ENCODE measurements at places on chromosomes 16 and 17.

DNA sequence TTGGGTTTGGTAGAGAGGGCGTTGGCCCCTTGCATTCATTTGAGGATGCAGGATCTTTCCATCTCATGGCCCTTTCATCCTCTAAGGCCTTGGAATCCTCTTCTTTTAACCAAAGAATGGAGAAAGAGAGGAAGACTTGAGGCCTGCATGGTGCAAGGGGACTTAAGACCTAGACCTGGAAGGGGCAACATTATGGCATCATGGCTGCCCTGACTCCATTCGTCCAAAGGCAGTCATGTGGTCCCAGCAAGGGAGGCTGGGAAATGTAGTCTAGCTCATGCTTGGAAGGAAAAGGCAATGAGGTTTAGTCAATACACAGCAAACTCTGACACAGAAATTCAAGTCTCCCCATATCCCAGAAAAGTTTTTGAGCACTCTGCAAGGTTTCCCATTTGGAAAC lies 30.7 kb upstream of the CDRT4 start:
- no peak for DNase-seq

- DNase-seq = no peak
Measured at GRCh38 chr16:66334853-66335574, 31.5 kb upstream of the CDH5 start.

- no peak for DNase-seq
Measured at GRCh38 chr16:88769617-88770460, 15.2 kb downstream of the PIEZO1 start.

DNA sequence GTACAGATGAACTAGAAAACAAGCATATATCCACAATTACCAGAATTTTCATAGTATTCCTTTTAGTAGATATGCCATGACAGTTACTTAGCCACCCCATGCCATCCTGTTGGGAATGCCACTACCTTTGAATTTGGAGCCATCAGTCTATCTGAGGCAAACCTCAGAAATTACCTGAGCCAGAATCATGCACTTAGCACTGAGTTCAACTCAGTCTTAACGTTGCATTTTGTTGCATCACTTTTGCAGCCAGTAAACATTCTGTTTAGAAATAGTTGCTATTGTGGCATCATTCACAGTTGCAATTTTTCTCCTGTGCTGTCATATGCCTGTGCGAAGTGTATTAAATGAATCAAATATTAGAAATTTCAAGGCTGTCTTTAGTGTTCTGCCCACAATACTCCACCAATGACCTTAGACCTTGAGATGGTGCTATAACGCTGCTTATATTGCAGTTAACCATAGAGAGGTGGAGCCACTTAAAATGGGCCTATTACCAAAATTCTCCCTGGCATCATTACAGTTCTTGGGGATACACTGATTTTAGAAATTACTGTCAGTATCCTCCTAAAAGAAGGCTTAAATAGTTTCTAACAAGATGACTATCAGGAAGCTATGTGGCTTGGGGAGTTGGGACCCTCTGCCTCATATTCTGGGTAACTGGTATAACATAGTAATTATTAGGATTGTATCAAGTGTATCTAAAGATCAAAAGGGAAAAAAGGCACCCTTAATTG lies 11.1 kb downstream of the PTRH2 start:
- no peak for DNase-seq

DNA sequence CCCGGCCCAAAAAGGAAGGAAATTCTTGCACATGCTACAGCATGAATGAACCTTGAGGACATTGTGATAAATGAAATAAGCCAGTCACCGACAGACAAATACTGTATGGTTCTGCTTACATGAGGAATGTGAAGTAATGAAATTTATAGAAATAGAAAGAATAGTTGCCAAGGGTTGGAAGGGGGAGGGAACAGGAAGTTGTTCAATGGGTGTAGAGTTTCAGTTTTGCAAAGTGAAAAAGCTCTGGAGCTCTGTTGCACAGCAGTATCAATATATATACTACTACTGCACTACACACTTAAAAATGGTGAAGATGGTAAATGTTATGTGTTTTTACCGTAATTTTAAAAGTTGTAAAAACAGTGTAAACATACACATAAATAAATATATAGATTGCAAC lies 43.7 kb downstream of the PKD1L3 start:
- no peak for DNase-seq

DNA sequence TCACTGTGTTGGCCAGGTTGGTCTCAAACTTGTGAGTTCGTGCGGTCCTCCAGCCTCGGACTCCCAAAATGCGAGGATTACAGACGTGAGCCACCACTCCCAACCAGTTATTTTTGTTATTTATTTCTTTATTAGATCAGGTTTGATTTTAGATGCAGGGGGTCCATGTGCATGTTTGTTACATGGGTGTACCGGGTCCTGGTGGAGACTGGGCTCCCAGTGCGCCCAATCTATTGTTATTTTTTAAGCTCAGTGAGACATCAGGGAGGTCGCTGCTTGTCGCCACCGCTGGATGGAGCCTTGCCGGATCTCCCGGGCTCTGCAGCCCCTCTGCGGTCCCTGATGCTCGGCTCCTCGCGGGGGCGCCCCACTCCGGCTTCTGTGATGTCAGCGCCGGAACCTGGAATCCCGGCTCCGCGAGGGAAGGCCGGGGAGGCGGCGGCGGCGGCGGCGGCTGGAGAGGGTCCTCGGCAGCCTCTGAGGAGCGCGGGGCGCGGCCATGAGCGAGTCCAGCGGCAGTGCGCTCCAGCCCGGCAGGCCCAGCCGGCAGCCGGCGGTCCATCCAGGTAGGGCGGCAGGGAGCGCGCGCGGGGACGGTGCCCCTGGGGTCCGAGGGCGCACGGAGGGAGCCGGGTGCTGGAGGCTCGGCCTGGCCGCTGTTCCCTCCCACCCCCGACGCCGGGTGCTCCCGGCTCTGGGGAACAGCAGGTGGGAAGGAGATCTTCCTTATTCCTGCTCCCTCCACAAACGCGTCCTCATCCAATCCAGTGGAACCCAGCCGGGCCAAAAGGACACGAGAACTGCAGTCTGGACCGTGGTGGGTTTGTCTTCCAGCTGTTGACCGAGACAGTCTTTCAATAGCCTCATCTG lies at the start of gene TMC7:
Gene TMC7 (plus strand): TSS at position 370 of the 870 bp plus-strand sequence. CDS start 130 bp downstream, at position 500.
- DNase-seq = no peak

DNA sequence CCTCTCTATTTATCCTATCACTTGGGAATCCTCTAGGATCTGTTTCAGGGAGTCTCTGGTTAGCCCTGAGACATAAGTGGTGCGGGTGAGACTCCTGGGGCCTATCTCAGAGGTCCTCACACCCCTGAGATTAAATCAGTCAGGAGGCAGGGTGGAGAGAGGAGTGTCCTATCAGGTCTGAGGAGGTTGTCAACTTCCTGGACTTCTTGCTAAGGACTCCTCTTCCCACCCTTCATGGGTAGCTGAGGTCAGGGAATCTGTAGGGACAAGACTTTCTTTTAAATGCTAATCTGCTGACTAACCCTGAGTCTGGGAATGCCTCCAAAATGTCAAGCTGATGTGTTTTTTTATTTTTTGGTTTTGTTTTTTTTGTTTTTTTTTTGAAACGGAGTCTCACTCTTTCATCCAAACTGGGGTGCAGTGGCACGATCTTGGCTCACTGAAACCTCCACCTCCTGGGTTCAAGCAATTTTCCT lies 6.6 kb upstream of the ARMC5 start:
- DNase-seq = no peak

DNA sequence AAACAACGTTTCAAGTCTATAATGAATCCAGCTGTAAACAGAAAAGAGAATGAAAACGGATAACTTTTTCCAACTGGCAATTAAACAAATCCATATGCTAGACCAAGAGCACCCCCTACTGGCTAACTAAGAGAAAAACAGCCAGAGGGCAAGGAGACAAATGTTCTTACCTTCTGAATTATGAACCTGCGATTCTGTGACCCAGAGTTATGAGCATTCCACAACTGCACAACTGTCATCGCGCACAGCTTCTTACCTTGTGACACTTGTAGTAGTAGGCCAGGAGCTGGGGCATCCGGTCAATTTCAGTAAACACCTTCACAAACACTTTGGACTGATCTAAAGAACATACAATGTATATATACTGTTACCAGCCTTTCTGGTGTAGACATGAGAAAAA lies 18.6 kb downstream of the COG7 start:
- DNase-seq = peak; percentile 70

GRCh38 chr17:29573871-29574731 lies 5.6 kb downstream of the TP53I13 start:
- DNase-seq = no peak

GRCh38 chr16:84749815-84750214 lies 50.0 kb downstream of the USP10 start:
- no peak for DNase-seq

DNA sequence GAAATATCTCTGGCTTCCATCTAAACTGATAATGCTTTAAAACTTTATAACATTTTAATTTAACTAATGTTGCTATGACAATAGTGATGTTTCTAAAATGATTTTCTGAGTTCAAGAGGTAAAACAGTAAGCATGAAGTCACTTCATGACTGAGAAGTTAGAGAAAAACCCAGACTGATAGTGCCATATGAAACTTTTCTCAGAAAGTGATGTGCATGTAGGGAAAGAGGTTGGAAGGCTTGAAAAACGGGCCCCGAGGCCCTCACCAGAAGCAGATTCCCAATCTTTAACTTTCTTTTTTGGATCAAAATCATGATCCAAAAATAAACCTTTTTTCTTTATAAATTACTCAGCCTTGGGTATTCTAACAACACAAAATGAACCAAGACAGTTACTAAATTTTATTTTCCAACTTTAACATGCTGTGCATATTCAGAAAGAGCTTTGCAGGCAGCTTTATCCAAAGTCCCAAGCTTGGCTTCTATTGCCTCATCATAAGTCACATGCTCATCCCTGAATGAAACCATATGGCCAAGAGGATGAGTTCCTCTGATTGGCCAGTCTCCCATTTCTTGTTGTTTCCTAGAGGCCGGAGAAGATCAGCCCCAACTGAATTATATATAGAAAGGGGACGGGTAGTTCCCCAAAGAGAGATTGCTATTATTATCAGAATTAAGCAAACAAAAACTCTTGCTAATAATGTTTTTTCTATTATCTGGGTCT lies 357.6 kb upstream of the SALL1 start:
- DNase-seq = no peak

DNA sequence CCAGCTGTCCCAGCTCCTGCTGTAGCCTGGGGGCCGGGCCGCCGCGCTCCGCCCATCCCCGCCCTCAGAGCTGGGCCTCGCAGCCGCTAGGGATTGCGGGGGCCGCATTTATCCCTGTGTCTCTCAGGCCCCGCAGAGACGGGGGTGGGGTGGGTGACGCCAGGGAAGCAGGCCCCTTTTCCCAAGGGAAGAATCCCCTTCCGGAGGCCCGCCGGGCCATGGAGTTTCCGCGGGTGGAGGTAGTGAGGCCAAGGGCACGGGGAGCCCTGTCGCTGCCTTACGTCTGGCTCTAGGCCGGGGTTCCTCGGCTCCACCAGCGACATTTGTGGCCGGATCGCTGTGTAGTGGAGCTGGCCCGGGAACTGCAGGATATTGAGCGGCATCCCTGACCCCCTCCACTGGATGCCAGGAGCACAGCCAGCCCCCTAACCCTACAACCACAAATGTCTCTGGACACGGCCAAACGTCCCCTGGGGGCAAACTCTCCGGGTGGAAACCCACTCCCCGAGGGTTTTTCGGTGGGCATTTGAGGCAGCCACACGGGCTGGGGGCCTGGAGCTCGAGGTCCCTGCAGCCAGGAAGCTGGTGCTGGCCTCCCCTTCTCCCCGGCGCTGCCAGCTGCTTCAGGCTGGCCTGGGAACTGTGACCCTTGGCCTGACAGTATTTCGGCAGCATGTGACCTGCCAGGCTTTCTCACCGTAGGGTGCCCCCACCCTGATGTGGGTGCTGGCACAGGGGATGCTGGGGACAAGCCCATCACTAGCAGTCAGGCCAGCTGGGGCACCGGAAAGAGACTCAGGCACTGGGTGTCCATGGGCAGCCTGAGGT lies 12.0 kb upstream of the CD300A start:
- no peak for DNase-seq
